Placental pericyte (primary cell): ENCODE measurements at places on chromosomes 11 and 22. TPM values are rescaled to one million over a fixed set of nuclear protein-coding genes. Genes with fewer than 3 reads are reported as not detected.

NPAS4 gene
- not detected in 2 replicates for total RNA-seq

PGR gene
- total RNA-seq: under 0.01 and 1.6 TPM in 2 replicates

P2RY6 gene
- under 0.01 and 0.72 TPM in 2 replicates for total RNA-seq

SAA2 gene
- not detected in 2 replicates for total RNA-seq

ZNF215 gene
- 0.44 and 6.3 TPM in 2 replicates for total RNA-seq

CYTH4 gene
- total RNA-seq: 0.86 TPM in 1 of 2 replicates, not detected in the other

HBB gene
- total RNA-seq: not detected in 2 replicates

OTOG gene
- not detected in 2 replicates for total RNA-seq

DNAJB7 gene
- not detected in 2 replicates for total RNA-seq

IGLL1 gene
- total RNA-seq: not detected in 2 replicates

C2CD3 gene
- 10.3 and 24.8 TPM in 2 replicates for total RNA-seq

GLYATL1 gene
- total RNA-seq: not detected in 2 replicates

SLCO2B1 gene
- 0.29 and 0.66 TPM in 2 replicates for total RNA-seq
